ENCODE measurements at places on chromosomes 13 and 19.

- DNase-seq: no peak
Measured at GRCh38 chr19:53659292-53659691, 27.5 kb downstream of the DPRX start.

- DNase-seq: no peak
Measured at GRCh38 chr13:28501547-28501946, 6.6 kb upstream of the FLT1 start.

DNA sequence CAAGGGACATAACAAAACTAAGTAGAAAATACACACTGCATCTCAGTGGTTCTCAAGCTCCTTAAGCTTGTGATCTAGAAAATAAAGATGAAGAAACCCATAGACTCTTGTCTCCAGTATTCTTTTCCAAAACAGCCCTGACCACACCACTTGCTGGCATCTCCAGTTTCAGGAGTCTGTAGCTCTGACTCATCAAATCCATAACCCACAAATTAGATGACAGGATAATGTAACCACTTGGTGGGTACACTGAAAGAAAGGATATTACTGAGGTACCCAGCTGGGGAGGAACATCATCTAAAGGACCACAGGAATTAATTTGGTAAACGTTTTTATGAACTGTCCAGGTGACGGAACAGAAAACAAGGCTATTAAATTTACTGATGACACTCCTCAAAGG lies 214.7 kb downstream of the VWA8 start:
- DNase-seq: peak; percentile 30

DNA sequence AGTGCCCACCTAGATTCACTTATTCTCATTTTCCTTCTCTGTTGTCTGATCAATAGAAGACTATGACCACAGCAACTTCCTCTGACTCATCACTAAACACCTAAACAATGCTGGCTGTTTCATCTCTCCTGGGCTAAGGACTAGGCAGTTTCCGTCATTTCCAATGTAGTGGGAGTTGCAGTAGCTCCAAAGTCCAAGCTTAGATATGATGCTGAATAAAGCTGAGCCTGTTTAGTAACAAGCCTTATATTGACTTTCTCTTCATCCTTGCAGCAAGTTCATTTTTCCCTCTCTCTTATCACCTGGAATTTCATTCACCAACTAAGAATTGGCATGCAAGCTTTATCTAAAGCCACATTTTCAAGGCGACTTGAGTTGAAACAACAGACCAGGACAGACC lies 53.5 kb upstream of the PCDH9 start:
- no peak for DNase-seq

DNA sequence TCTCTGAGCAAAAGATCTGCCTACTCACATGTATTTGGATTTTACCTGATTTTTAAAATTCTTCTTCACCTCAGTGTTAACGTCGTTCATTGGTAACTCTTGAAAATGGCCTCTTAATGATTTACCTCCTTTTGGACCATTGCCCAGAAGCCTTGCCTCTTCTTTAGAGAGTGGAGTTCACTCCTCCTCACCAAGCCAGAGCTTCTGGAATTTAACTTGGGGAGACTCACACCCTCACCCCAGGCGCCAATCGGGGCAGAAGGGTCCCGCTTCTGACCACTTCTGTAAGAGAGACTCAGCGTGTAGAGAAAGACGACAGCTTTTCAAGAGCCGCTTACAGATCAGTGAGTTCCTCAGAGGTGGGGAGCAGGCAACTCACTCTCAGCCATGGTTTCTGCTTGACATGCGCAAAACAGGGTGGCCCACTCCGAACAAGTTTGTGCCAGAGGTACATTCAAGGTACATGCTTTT lies 2.7 kb downstream of the PNMA8C start:
- no peak for DNase-seq

- DNase-seq: no peak
Measured at GRCh38 chr13:20159646-20160305, 1.1 kb downstream of the GJA3 start.

DNA sequence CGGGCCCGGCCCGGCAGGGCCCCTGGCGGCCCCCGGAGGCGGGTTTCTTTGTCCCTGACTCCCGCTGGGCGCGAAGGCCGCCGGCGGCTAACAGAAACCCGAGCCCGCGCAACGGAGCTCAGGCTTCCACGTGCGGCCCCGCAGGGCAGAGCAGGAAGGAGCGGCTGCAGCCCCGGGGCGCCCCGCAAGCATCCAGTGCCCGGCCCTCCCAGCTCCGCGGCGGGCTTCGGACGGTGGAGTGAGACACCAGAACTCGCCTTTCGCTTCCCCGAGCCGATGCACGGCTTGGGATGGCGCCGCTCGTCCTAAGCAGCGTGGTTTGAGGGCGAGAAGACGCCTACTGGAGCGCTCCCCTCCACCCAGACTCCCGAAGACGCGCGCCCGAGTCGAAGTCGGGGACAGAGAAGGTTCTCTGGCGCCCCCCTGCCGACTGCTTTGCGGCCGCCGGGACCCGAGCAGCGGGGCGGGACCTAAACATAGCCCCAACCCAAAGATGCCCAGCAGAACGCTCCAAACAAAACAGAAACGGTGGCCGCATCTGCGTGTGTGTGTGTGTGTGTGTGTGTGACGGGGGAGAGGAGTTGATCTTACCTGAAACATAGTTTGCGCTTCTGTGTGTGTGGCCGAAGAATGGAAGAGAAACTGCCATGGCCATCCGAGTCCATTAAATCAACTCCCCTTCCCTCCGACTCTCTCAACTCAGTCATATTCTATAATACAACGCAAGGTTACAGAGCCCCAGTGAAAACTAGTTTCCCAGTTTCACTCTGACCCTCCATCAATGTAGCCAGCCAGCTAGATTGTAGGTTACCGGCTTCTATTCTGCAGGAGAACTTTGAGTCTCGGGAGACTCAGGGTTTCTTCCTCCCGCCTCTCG lies 629 bp upstream of the FGF9 start:
- DNase-seq: no peak

DNA sequence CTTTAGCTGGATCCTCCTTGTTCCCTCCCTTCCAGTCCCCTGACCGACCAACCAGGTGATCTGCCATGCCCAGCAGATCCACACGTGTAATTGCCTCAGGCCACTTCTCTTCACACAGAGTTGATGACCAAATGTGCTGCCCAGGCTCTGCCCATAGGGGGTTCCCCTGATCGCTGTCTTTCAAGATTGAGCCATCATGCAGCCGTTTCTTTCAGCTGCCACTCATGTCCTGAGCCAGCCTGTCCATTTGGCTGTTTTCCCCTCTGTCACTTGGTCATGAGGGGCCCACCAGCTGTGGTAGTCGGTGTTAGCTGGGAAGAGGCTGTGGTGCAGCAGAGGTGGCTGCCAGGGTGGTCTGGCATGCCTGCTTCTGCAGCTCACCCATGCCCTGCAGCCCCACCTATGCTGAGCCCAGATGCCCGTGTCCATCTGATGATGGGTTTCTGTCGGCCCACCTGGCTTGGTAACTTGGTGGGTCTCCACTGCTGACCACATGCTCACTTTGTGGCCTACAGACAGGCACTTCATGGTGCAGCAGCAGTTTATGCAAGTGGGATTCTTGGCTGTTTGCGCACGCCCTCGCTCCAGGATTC lies 35.6 kb upstream of the GPR183 start:
- DNase-seq: no peak

DNA sequence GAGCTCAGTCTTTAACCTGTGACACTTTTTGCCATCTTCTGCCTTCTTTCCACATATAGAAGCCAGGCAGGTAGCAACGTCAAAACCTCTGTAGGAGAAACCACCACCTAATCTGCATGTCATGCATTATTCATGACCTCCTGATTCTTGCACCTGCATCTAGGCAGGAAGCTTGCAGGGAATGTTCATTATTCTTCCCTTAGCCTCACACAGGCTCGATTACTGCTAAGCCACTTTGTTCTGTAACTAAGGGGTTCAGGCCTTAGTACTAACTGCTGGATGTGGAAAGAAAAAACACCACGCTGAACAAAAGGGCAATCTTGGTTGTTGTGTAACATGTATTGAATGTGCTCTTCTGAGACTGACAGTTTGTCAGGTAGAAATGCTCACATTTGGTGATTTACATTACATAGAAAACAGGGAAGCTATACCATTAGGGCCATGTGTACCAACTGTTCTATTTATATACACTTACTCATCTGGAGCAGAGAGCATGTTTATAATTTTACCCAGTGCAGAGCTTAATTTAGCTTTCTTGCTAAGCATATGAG lies 366.9 kb downstream of the KLF12 start:
- no peak for DNase-seq

DNA sequence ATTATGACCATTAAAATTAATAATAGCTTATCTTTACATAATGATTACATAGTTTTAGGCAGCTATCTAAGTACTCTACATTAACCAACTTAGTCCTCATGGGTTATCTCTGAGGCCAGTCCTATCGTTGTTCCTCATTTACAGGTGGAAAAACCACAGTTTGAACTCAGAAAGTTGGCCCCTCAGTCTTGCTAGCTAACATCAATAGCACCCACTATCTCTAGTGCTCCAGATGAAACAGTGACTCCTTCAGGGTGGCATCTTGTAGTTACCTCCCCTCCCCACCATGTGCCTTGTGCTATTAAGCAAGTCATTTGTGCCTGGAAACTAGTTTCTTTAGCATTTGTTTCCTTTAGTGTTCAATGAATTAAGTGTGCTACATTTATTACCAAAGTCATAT lies 1086.7 kb downstream of the EFNB2 start:
- no peak for DNase-seq

GRCh38 chr19:10431254-10431942 lies 11.1 kb downstream of the PDE4A start:
- DNase-seq: no peak

GRCh38 chr19:524062-524674 lies 7.4 kb upstream of the CDC34 start:
- DNase-seq: no peak

- no peak for DNase-seq
Measured at GRCh38 chr13:84821261-84821660, 939.0 kb upstream of the SLITRK1 start.

GRCh38 chr19:32023564-32023832 lies 321.9 kb upstream of the ZNF507 start:
- no peak for DNase-seq

- DNase-seq: no peak
Measured at GRCh38 chr19:18292810-18293641, 11.6 kb upstream of the JUND start.

DNA sequence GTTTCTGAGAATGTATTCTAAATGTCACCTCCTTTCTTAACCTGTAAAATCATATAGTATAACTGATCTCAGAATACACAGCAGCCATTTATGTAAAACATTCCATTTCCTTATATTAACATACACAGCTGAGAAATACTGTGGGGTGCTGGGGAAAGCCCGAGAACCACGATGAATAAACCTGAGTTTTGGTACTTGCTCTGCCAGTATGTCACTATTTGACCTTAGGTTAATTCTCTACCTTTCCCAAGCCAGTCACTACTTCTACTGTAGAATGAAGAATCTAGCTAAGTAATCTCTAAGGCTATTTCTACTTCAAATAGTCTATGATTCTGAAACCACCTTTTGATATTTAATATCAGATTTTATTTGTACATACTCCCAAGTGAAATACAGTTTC lies 173.7 kb downstream of the TBC1D4 start:
- DNase-seq: no peak

GRCh38 chr19:46954502-46954992 lies 65.1 kb upstream of the NPAS1 start:
- DNase-seq: no peak

- DNase-seq: no peak
Measured at GRCh38 chr19:11606484-11606883, 9.2 kb downstream of the ZNF627 start.

DNA sequence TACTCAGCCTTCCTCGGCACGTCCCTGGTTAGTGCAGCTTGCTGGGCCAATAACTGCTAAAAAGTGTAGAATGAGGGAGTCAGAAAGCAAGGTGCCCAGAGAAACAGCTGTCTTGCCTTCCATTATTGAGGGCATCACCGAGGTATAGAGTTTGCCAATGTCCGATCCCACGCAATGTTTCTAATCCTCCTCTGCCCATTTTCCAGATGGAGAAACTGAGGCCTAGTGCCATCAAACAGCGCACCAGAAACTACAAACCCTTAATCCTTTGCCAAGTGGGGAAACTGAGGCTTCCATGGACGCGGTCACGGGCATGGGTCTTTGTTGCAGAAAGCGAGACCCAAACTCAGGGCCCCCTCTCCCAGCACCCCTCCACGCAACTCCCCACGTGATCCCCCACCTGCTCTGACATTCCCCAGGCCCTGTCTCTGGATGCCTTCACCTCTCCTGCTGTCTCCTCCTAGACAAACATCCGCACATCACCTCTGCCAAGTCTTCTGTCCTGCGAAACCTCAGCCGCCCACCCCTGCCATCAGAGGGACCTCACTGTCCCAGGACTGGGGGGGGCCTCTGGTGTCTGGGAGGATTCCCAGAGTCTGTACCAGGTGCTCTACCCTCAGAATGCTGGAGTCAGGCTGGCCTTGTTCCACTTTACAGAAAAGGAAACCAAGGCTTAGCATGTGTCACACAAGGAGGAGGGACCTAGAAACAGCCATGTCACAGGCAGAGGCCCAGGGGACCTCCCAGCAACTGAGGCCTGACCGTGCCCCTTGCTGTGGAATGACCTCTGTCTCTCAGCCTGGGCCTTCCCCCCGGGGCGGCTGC lies 930 bp upstream of the PDE4C start:
- DNase-seq: no peak

GRCh38 chr13:108342369-108343289 lies 73.1 kb downstream of the TNFSF13B start:
- peak; percentile 6 for DNase-seq

GRCh38 chr13:45838171-45838745 lies 13.3 kb downstream of the SIAH3 start:
- DNase-seq: no peak

DNA sequence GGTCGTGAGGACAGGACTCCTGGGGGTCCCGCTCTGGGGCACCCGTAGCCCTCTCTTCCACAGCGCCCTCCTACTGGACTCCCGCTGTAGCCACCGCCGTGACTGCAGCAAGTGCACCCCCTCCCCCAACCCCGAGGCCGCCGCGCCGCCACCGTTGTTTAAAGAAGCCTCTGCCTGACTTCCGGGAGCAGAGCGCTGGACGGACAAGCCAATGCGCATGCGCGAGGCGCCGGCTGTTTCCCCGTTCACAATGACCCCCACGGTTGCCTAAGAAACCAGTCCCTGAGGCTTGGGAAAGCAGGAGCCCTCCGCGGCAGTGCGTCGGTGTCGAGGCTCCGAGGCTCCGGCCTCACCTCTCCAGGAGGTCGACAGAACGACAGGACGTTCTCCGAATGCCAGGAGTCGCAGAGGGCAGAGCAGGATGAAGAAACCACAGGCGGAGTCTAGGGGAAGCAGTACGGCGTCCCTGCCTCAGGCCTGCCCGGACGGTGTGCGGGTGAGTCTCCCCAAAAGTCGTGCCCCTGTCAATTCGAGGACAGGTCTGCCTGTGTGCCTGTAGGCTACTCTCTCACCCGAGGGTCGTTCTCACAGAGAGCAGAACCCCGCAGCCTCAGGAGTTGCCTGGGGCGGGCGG lies 70.5 kb upstream of the ZNF420 start:
- peak; percentile 7 for DNase-seq

GRCh38 chr13:20424949-20425348 lies 100.7 kb downstream of the CRYL1 start:
- peak; percentile 26 for DNase-seq

GRCh38 chr19:6198896-6199239 lies 63.4 kb downstream of the ACSBG2 start:
- DNase-seq: no peak

- no peak for DNase-seq
Measured at GRCh38 chr19:51572410-51572809, 1.3 kb downstream of the ZNF175 start.
